ENCODE measurements at places on chromosomes 12 and 14.
A peak's percentile ranks its signal among the peaks of the same experiment; 100 is the strongest.

GRCh38 chr12:40735551-40736230, 43.5 kb downstream of the CNTN1 start:
- no peak for DNase-seq

GRCh38 chr14:89924268-89924667, 30.3 kb downstream of the EFCAB11 start:
- no peak for DNase-seq

- DNase-seq, result no peak
Observed at GRCh38 chr12:28059668-28060067, 87.1 kb upstream of the PTHLH start.

- DNase-seq, result no peak
Observed at GRCh38 chr14:63902375-63902976, 49.7 kb downstream of the SYNE2 start.

DNA sequence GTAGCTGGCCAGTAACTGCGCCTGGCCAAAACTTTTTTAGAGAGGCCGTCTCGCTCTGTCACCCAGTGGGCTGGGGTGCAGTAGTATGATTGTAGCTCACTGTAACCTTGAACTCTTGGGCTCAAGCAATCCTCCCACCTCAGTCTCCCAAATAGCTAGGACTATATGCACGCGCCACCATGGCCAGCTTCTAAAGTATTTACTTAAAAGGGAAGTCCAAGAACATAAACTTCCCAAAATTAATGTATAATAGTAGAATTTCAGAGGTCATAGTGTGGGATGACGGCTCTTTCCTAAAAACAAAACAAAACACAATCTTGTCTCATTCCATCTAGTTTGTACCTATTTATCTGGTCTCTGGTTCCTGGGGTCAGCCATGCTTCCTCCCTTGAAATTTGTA, 42.2 kb upstream of the FOS start:
- DNase-seq, result no peak

DNA sequence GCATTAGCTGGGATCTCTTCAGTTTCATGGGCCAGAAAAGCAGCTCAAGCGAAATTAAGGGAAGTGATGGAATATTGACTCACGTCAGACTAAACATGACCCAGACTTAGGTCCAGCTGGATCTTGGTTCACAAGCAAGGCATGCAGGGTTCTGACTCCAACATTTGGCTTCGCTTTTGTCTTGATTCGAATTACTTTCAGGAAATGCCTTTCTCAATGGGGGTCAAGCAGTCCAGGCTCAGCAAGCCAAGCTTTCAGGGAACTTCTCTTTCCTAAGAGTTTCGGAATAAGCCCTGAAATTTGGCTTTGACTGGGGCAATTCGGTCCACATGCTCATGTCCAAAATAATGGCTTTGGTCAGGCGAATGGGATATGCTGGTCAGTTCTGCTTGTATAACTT, 678.7 kb upstream of the TMEM132C start:
- DNase-seq, result peak; percentile 95

GRCh38 chr14:69644814-69645213, 33.4 kb downstream of the SUSD6 start:
- no peak for DNase-seq

GRCh38 chr12:82953397-82953796, 266.7 kb downstream of the TMTC2 start:
- no peak for DNase-seq

- peak; percentile 60 for DNase-seq
Observed at GRCh38 chr12:60333461-60333860, 737.6 kb downstream of the SLC16A7 start.

- peak; percentile 63 for DNase-seq
Observed at GRCh38 chr12:117874842-117875434, 93.9 kb downstream of the KSR2 start.

DNA sequence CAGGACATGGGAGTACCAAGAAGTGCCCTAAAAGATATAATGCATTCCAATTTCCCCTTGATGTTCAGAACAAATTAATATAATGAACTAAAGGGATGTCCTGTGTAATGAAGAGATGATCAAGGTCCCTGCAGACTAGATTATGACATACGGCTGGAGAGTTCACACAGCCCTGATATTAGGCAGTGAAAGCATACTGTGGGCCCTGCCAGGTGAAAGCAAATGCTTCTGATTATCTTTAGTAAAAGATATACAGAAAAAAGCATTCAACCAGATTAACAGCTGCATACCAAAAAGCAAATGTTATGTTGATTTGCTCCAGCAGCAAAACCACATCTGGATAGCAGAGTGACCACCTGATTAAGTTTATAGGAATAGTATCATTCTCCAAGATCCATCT, 12.1 kb downstream of the HIGD1C start:
- DNase-seq, result no peak

GRCh38 chr12:153080-153746, 60.7 kb downstream of the SLC6A12 start:
- peak; percentile 43 for DNase-seq

DNA sequence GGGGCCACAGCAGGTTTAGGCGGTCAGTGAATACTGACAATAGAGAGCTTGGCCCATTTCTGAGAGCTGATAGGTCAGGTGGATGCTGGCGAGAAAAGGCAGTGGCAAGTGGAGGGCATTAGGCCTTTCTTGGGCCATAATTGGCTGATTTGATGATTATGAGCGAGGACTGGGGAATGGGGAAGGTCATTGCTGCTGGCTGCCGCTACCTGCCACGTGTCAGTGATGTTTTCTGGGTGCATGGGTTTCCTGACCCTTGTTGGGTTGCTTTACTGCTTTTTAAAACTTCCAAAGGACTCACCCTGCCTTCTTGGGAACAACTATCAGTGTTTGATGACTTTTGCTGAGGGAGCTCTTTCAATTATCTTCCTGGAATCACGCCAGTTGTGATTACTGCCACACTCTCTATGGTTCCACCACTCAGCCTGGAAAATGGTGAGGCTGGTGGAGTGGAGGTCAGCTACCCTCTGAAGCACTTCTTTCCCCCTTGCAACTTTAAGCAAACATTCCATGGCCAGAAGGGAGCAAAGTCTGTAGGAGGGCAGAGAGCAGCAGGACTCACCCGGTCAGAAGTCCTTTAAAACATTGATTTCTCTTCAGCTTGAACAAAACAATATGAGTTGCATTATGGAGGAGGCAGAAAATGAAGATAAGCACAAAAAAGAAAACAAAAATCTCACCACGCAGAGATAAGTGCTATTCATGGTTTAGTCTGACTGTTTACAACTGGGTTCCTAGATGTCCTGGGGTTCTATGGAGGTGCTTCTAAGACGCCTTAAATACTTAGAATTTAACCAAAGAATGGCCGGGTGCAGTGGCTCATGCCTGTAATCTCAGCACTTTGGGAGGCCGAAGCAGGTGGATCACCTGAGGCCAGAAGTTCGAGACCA, 12.1 kb upstream of the SLC10A1 start:
- no peak for DNase-seq

DNA sequence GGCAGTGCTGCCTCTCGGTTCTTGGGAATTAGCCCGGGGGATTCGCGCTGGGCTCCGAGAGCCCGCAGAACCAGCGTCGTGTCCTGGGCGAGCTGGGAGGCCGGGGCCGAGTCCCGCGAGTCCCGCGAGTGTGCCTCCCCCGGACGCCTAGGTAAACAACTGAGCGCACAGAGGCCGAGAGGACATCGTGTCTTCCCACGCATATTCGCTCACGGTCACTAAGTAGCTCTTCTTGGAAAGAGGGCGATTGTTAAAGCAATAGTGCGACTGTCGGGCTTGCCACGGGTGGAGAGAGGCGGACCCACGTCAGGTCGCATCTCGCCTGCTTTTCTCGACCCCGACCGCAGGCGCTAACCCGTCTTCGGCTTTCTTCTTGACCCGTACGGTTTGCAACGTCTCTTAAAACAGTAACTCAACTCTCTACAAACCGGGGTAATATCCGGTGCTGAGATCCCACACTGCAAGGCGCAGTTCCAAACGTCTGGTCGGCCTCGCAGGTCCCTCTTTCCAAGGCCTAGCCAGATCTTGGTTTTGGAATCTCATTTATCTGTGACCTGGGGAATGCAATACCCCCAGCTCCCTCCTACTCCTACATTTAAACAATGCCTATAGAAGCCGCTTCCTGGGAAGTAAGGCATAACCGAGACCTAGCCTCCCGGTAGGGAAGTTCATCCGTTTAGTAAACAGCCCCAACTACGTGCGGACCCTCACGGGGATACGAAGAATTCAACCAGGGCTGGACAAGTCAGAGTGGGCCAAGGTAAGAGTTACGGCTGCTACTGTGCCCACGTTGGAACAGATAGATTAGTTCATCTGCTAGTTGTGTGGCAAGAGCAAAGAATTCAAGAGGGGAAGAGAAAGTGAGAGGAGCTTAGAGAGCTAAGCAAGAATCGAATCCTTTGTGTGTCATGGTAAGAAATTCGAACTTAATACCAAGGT, 736 bp upstream of the PHLDA1 start:
- DNase-seq, result peak; percentile 67

DNA sequence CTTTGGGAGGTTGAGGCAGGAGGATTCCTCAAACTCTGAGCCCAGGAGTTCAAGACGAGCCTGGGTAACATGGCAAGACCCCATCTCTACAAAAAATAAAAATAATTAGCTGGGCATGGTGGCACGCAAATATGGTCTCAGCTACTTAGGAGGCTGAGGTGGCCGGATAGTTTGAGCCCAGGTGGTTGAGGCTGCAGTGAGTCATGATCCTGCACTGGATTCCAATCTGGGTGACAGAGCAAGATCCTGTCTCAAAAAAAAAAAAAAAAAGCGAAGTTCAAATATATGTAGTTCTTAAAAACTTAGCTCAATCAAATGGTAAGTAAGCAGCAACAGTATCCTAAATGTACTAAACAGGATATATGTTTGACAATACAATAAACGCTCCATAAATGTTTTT, 85.5 kb upstream of the SSTR1 start:
- peak; percentile 56 for DNase-seq

- peak; percentile 30 for DNase-seq
Observed at GRCh38 chr12:93741659-93742109, 64.5 kb downstream of the CRADD start.

- no peak for DNase-seq
Observed at GRCh38 chr12:74379114-74379513, 158.5 kb upstream of the ATXN7L3B start.

DNA sequence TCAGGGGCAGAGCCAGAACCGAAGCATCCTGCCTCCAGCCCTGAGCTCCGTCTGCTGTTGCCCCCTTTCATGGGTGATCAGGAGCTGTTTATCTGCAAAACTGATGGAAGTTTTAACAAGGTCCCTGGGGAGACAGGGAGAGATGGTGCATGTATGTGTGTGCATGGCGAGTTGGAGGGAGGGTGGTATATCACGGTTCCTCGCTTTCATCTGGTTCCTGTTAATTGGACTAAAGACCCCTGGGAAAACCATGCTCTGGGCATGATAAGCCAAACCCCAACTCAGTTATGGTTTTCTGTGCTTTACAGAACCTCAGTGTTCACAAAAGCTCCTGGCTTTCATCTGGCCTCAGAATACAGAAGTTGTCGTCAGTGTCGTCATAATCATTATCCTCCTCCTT, 133.6 kb downstream of the KSR2 start:
- DNase-seq, result no peak

- DNase-seq, result no peak
Observed at GRCh38 chr14:90159146-90159545, 97.2 kb upstream of the PSMC1 start.

DNA sequence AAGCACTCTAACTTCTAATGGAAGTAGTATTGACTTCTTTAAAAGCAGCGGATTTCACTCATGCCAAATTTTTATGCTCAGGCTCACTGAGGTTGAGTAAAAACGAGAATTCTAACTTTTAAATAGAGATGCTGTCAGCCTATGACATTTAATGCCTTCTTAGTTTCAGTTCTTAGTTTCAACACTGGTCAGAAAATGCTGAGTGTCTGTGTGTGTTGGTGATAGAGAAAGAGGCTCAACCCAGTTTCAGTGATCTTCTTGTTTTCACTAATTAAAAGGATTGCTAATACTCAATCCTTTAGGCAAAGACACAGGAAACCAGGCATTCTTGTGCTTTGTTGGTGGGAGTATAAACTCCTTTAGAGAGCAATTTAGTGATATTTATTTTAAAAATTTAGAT, 31.0 kb downstream of the PEBP1 start:
- DNase-seq, result no peak

DNA sequence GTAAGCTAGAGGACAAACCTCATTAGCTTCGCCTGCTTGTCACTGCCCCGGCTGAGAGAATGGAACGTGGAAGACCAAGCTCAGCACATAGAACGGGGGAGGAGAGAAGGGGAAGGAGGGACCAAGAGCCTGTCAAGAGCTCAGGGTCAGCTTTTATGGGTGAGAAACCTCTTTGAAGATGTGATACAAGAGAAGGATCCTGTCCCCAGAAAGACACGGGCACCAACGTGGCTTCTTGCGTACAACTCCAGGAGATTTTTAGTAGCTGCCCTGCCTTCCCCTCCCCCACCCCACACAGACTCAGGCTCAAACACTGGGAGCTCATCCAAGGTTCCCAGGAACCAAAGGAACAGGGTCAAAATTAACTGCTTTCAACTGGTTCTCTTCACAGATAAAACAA, 34.7 kb downstream of the APPL2 start:
- DNase-seq, result no peak

DNA sequence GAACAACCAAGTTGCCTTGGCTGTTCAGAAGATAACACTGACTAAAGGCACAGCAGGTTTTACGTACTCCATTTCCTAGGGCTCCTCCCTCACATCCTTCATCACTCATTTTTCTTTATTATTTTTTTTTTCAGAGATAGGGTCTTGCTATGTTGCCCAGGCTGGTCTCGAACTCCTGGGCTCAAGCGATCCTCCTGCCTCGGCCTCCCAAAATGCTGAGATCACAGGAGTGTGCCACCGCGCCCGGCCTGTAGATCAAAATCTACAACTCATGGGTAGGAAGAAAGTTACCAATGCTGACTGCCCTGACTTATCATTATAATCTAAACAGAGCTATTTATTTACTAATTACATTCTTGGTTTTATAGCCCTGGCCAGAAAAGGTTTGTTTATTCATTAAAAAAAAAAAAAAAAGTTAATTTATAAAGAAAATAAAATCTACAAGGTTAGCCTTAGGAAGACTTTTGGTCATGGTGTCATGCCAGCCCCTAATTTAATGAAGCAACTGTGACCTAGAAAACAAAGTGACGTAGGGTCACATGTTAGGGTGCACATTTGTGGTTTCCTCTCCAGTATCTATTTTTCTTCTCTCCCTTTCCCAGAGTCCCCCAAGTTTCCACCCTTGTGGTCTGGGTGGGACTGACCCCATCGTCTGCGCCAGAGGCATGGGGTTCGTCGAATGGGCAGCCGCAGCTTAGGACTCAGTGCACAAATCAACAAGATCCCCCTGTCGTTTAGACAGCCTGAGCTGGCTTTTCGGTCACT, 19.0 kb upstream of the FOXN3 start:
- DNase-seq, result no peak

GRCh38 chr14:105363847-105364708, 34.3 kb upstream of the TEX22 start:
- DNase-seq, result peak; percentile 82

GRCh38 chr14:91354221-91354916, 63.3 kb downstream of the CCDC88C start:
- no peak for DNase-seq
